ENCODE measurements at places on chromosomes 4 and X. TPM values are rescaled to one million over a fixed set of nuclear protein-coding genes. Genes with fewer than 3 reads are reported as not detected.

AKAP14 gene
- not detected for total RNA-seq

UGT2B15 gene
- total RNA-seq, result not detected

CDK16 gene
- total RNA-seq, result 95.8 TPM

TMEM192 gene
- total RNA-seq, result 23.7 TPM

YY2 gene
- 2.3 TPM for total RNA-seq

GPC4 gene
- 34.4 TPM for total RNA-seq

FATE1 gene
- not detected for total RNA-seq

IL2RG gene
- 36.0 TPM for total RNA-seq

NWD2 gene
- not detected for total RNA-seq

ADGRG4 gene
- not detected for total RNA-seq

TXK gene
- 3.0 TPM for total RNA-seq

CD40LG gene
- 0.92 TPM for total RNA-seq

BEX4 gene
- total RNA-seq, result 33.5 TPM

FGFR3 gene
- 10.8 TPM for total RNA-seq

SFRP2 gene
- 73.9 TPM for total RNA-seq

CXorf58 gene
- total RNA-seq, result not detected

TMSB15C gene
- 1.0 TPM for total RNA-seq

C4orf54 gene
- 0.08 TPM for total RNA-seq

TCEAL6 gene
- total RNA-seq, result not detected

SLC9A7 gene
- total RNA-seq, result 10.5 TPM

FAT1 gene
- total RNA-seq, result 131 TPM

UGT2B10 gene
- not detected for total RNA-seq

MAGEE2 gene
- 0.24 TPM for total RNA-seq

TRIML2 gene
- total RNA-seq, result not detected

FRMPD3 gene
- 0.32 TPM for total RNA-seq

PPP3CA gene
- 57.4 TPM for total RNA-seq

PIN4 gene
- 9.0 TPM for total RNA-seq

ASB9 gene
- 4.3 TPM for total RNA-seq

GPR173 gene
- total RNA-seq, result 2.0 TPM

KLHL4 gene
- total RNA-seq, result 4.4 TPM

CASP6 gene
- total RNA-seq, result 28.6 TPM

PSAPL1 gene
- total RNA-seq, result 0.08 TPM

RRH gene
- total RNA-seq, result 0.23 TPM

SPP1 gene
- 37.6 TPM for total RNA-seq

AFF2 gene
- 10.2 TPM for total RNA-seq

AADAT gene
- 11.0 TPM for total RNA-seq

KIAA1210 gene
- total RNA-seq, result not detected

SCML1 gene
- total RNA-seq, result 7.7 TPM

SYAP1 gene
- total RNA-seq, result 36.9 TPM

NUDT10 gene
- total RNA-seq, result 0.12 TPM

CXCL8 gene
- 12.3 TPM for total RNA-seq

C4orf50 gene
- 0.10 TPM for total RNA-seq

CHRDL1 gene
- 31.2 TPM for total RNA-seq

ZCCHC12 gene
- total RNA-seq, result not detected

PPARGC1A gene
- total RNA-seq, result 9.1 TPM

NKX3-2 gene
- total RNA-seq, result not detected

ZIC3 gene
- total RNA-seq, result not detected

TREX2 gene
- total RNA-seq, result 0.55 TPM

ADAMTS3 gene
- 3.1 TPM for total RNA-seq

ALB gene
- not detected for total RNA-seq
